Eye (tissue), 1 donor: ENCODE measurements at places on chromosomes 1 and 21.

- DNase-seq = no peak
Measured at GRCh38 chr1:4267381-4268261, 367.5 kb upstream of the C1orf174 start.

- DNase-seq = no peak
Measured at GRCh38 chr1:202124142-202124541, 1.4 kb downstream of the GPR37L1 start.

DNA sequence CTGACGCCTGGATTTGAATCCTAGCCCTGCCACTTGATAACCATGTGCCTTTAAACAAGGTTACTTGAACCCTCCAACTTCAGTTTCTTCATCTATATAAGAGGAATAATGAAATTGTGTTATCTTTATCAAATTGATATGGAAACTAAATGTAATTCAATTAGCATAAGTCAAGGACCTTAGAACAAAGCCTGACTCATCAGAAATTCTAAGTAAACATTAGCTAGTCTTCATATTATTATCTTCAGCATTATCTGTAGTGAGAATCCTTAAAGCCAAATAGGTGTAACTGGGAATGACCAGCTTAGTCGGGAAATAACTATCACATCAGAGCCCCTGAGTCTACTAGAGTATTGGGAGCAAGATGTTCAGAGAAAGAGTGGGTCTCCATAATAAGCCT is 6.6 kb downstream of the SELL start:
- no peak for DNase-seq

DNA sequence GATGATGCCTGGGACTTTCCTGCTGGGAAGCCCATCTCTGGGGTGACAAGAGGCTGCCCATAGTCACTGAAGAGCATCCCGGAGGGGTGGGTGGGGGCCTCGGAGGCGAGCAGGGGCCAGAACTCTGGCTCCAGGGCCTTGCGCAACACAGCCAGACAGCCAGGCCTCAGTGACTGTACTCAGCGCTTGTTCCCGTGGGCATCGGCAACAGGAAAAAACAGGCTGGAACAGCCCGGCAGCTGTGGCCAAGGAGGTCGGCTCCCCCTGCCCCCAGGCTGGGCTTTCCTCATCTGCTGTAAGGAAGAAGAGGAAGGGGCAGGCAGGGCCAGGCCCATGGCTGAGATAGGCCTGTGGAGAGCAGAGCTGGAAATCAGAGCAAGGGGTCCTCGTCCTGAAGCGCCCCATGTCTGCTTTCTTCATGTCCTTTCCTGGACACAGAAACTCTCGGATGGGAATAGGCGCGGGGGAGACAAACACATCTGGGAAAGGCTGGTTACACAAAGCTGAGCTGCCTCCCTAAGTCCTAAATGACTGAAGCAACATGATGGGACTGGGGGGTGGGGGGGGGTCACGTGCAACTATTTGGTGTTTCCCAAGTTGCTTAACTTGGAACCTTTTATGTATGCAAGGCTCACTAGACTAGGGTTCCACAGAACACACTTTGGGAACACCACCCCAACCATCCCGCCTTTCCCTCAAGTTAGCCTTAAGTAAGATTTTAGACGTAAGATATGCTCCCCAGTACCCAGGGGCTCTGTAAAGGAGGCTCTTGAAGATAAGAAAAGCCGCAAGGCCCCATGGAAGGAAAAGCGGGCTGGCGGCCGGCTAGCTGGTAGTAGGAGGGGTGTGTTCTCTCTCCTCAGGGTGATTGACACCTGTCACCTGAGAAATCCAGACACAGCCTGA is 30.7 kb downstream of the HSPG2 start:
- DNase-seq = no peak

DNA sequence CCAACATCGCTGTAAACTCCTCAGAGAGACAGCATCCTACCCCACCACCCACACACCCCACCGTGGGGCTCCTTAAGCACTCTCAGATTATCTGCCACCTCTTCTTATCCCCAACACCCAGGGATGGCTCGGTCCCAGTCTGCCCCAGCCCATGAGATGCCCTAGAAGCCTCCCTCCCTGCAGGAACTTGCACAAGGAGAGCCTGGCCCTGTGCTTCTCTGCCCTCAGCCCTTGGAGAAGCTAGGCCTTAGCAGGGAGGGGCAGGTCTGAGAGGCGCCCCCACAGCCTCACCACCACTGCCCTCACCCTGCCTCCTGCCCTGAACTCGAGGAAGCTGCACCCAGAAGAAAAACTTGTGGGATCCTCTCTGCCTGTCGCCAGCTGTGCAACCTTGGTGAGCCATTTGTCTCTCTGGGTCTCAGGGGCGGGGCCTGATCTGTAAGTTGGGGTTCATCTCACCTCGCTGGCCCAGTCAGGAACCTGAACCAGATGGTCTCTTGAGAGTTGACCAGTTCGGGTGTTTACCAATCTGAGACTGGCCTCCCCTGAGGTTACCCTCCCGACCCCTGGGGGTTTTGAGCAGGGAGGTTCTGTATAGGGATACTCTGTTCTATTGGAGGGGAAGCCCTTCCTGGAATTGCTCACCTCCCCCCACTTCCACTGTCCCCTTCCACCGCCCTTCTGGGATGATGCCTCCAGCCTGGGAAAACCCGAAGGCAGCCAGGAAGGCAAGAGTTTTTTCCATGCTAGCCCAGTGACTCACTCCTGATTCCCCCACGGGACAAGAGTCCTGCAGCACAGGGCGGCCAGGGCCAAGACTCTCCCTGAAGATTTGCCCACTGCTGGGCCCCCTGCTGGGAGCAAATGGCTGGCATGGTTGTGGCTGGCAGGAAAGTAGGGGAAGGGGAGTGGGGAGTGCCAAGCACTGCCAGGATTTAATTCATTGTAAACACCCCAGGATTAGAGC is at the start of gene S100A3:
Gene S100A3, minus strand, starts transcription at position 537 of the 967 bp plus-strand sequence. CDS start 773 bp downstream, outside the sequence.
- no peak for DNase-seq

- no peak for DNase-seq
Measured at GRCh38 chr1:77639056-77639455, 43.4 kb downstream of the ZZZ3 start.

GRCh38 chr1:160605792-160606479 is 26.6 kb upstream of the CD84 start:
- DNase-seq = no peak

GRCh38 chr21:25133939-25134338 is 473.3 kb downstream of the MRPL39 start:
- DNase-seq = no peak

DNA sequence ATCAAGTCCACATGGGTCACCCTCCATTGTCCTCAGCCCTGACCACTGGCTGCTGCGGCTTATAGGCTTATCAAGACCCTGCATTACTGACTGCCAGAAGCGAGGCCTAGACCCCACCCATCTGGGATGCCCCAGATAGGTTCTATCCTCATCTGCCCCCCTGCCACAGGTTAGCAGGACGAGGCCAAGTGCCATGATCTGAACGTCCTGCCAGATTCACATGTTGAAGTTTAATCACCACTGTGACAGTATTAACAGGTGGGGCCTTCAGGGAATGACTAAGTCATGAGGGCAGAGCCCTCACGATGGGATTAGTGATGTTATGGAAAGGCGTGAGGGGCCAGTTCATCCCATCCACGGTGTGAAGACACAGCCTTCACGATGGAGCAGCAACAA is 6.2 kb upstream of the CPLANE2 start:
- no peak for DNase-seq

GRCh38 chr1:55886856-55887712 is 671.9 kb upstream of the USP24 start:
- DNase-seq = peak; percentile 69
